Right cardiac atrium (tissue), 5 donors: ENCODE measurements at places on chromosomes 13 and 19.

- no peak for DNase-seq
These were observed 628 bp downstream of the CAPN12 start for GRCh38 chr19:38743394-38744297.

DNA sequence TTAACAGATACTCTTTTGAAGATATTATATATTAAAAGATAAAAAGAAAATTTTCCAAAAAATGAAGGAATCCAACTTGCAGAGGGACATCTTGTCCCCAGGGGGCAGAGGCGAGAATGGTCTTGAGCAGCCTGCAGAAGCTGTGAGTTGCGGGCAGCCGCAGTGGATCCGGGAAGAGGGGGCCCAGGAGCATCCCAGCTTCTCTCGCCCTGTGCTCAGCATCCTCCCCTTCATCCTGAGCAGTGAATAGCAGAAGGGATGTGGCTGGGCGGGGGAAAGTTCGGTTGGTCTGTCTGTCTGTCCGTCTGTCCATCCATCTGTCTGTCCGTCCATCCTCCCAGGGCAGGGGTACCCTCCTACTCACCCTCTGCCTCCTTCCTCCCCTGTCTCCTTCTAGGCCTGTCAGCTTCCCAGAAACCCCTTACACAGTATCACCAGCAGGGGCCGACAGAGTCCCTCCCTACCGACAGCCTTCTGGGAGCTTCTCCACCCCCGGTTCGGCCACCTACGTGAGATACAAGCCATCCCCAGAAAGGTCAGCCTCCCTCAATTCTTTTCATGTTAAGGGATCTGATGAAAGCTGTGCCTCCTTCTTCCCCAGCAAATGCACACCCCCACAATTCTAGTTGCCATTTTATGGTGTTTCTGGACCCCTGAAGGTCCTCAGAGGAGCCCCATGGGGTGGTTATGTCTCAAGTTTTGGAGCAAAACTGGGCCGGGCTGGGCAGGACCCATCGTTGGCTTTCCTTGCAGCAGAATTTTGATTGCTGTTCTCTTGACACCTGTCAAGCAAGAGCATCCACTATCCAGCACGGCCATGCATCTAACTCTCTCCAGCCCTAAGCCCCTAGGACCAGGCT lies 81.6 kb downstream of the DPF1 start:
- peak; percentile 78 for DNase-seq

- no peak for DNase-seq
These were observed 6.5 kb upstream of the ERVV-1 start for GRCh38 chr19:53007200-53007599.

GRCh38 chr19:11586331-11586730 lies 8.9 kb upstream of the ACP5 start:
- DNase-seq = no peak

DNA sequence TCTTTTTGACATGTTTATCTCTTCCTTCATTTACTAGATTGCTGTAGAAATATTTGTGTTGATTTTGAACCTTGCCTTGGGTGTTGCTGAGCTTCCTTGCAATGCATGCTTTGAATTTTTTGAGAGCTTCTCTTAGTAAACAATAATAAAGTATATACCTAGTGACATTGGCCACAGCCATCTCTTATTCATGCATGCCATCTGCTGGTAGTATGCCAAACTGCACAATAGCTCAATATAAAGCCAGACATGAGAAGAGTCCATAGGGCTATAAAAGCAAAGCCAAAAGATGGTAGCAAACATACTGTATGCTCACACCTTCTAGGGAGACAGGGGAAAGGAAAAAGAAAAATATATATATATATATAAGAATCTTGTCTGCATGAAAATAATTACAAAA lies 18.9 kb upstream of the ZSCAN5A start:
- no peak for DNase-seq

GRCh38 chr13:59527500-59527899 lies 636.2 kb downstream of the DIAPH3 start:
- no peak for DNase-seq

- DNase-seq = no peak
These were observed 73.7 kb downstream of the COG6 start for GRCh38 chr13:39729156-39729555.

GRCh38 chr19:408902-409515 lies at the start of gene C2CD4C:
Gene C2CD4C, minus strand, starts transcription at chr19:409147. Its CDS starts 786 bp downstream, at chr19:408361.
- peak; percentile 10 for DNase-seq

DNA sequence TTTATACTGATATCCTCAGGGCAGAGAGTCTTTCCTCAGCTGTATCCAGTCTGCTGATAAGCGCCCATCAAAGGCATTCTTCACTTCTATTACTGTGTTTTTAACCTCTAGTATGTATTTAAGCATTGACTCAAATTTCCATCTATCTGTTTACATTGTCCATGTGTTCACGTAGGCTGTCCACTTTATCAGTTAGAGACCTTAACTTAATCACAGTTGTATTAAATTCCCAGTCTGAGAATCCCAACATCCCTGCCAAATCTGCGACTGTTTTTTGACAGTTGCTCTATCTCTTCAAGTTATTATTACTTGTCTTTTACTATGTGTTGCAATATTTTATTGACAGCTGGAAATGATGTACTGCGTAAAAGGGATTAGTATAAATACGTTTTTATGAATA lies 1613.7 kb upstream of the MIR17HG start:
- DNase-seq = no peak

DNA sequence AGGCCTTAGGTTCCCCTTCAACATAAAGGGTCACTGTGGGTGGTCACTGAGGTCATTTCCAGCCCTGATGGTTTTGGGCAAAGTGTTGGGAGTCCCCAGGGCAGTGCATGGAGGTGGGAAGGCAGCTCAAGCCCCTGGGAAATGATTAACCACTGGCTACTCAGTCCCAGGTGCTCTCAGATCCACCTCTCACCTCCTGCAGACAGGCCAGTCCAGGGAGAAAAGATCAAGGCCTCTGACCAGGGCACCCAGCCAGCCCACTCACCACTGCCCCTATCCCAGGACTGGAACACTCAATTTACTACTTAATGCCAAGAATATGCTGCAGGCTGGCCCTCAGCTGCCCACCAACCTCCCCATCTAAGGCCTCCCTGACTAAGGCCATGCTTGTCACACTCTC lies 1307.9 kb downstream of the UQCRFS1 start:
- DNase-seq = no peak

DNA sequence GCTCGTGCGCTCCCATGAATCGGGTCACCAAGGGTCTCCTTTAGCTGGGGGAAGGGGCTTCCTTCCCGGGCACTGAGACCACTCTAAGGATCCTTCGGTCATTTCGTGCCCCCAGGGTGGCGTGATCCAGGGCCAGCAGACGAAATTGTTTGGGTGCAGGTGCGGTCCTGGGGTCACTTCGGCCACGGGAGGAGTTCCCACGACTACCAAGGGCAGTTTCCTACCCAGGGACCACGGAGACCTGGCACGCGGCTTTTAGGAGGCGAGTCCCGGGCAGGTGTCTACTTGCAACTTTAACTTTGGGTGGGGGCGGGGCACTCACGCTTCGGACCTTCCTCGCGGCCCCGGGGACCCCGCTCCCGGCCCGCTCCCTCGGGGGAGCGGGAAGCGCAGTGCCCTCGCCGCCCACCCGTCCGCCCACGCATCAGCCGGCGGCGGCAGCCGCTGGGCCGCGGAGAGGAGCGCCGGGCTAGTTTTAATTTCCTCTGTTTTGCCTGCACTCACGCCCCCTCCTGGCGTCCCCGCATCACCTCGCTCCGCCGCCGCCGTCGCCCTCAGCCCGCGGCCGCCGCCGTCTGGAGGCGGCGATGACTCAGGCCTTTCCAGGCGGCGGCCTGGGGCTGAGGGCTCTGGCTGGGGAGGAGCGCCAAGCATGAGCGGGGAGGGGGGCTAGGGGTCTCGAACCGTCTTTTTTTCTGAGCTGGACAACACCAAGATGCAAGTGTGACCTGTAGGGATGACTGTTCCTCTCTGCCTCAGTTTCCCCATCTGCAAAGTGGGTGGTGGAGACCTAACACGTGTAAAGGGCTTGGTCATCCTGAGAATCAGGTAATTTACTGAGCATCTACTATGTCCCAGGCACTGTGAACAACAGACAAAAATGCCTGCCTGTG lies 21.8 kb downstream of the OLFM2 start:
- peak; percentile 78 for DNase-seq

DNA sequence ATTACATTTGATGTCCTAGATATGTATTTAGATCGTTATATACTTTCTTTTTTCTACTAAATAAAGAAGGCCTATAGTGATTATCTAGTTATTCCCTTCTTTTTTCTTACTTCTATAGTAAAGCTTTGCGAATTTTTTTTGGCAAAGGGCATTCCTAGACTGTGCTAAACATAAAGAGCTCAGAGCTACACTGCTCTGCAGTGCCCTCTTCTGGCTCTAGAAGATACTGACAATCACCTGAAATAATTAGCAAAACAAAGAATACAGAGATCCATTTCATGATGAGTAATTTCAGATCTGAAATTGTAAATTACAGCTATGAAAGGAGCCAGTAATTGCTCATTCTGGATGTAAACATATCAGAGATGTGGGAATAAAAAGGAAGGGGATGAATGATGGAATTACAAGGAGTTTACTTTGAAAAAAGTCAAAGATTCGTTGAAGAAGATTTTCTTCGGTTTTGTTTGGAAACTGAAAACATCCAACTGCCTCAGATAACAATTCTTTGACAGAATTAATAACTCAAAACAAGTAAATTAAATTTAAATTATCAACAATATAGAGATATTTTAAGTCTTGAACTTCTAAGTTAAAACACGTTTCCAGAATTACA lies 288.5 kb downstream of the NALCN start:
- no peak for DNase-seq

- DNase-seq = no peak
These were observed 15.4 kb upstream of the CD22 start for GRCh38 chr19:35313587-35313986.

DNA sequence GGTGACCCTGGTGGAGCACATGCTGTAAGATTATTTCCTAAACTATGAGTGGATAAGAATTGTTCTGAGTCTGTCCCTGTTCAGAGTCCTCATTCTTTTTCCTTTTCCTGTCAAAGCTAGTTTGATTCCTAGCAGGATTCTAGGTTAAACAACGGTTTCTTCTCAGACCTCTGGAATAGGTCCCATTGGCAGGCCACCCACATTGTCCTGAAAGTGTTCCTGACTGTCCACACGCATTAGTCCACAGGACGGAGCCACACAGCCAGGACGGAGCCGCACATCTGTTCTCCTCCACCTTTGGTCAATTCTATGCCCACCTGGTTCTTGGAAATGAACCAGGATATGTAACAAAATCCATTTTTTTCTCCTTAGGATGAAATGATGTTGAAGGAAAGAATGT lies 46.1 kb downstream of the ANKRD10 start:
- no peak for DNase-seq

GRCh38 chr13:19150712-19151228 lies 30.9 kb downstream of the TUBA3C start:
- DNase-seq = peak; percentile 67

DNA sequence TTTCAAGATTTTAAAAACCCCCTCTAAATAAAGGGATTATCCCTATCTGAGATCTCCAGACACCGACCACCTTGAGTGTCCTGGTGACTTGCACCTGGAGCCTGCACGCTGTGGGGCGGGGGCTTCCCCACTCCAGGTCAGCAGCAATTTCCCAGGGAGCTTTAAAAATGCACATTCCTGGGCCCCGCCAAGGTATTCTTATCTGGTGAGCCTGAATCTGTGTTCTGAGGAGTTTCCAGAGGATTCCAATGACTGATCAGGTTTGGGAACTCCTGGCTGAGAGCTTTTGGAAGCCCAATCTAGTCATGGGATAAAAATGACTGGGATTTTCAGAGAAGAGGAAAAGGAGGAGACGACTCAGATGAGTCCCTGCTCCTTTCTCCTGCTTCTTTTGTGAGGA lies 66.1 kb downstream of the FGF9 start:
- DNase-seq = no peak

GRCh38 chr13:106883976-106884375 lies 316.0 kb upstream of the ARGLU1 start:
- DNase-seq = no peak

DNA sequence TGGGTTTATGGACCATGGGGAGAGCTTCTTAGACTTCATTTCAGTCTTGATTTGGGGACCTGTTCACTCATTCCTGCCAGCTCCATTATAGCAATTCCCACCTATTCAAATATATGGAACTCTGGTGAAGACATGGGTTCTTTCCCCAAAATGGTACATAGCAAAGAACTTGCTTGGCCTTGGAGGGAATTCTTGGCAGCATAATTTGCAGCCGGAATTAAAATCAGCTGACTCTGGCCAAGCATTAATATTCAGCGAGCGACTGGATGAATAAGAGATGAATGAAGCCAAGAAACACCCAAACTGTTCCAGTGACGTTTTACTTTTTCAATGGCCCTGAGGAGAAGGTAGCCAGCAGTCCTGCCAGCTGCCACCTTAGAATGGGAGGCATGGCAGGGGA lies 88.4 kb upstream of the SOX1 start:
- no peak for DNase-seq

DNA sequence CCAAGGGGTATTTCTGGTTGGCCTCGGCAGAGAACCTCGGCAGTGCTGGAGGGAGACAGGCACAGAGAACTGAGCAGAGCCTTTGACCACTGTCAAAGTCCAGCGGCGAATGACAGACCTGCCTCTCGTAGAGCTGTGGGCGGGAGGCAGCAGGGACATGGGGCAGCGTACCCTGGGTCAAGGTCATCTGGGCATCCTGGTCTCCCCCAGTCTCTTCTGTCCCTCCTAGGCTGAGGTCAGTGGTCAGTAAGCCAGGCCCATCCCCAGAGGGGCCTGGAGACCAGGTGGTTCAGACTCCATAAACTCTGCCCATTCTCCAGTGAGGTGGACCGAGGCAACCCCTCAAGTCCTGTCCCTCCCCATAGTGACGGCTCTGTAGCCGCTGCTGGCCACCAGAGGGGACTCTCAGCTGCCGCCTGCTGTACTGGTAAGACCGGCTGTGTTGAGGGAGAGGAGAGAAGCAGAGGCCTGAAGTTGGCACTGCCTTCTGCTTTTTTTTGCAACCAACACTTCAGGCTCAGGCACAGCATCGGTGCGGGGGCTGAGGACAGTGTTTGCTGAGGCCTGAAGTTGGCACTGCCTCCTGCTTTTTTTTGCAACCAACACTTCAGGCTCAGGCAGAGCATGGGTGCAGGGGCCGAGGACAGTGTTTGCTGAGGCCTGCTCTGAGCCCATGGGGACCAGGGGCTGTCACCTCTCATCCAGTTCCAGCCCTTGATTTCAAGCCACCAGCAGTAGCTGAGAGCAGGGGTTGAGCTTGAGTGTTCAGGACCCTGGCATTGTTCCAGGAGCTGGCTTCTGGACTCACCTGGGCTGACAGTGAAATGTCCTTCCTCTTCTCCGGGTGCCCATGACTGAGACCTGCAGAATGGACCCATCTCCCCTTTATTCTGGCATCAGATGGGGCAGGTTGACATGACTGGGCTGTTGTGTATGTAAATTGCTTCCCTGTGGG lies at the start of gene PGLYRP2:
TSS of gene PGLYRP2 (minus strand) at position 111 of the 955 bp plus-strand sequence. CDS start 130 bp downstream, outside the sequence.
- DNase-seq = peak; percentile 29

- no peak for DNase-seq
These were observed 900.1 kb downstream of the PCDH17 start for GRCh38 chr13:58531614-58532013.

- DNase-seq = no peak
These were observed 69.4 kb downstream of the TSC22D1 start for GRCh38 chr13:44506719-44507118.

GRCh38 chr19:29489172-29489951 lies 36.4 kb upstream of the VSTM2B start:
- no peak for DNase-seq
